NCI-H524 (cell line): ENCODE measurements at places on chromosomes 3 and 15.
A peak's percentile ranks its signal among the peaks of the same experiment; 100 is the strongest.

- DNase-seq = no peak
Measured at GRCh38 chr15:62506217-62506805, 341.2 kb upstream of the C2CD4B start.

- DNase-seq = no peak
Measured at GRCh38 chr3:160618878-160619277, 53.5 kb upstream of the KPNA4 start.

- DNase-seq = no peak
Measured at GRCh38 chr15:96472681-96473080, 142.2 kb downstream of the NR2F2 start.

DNA sequence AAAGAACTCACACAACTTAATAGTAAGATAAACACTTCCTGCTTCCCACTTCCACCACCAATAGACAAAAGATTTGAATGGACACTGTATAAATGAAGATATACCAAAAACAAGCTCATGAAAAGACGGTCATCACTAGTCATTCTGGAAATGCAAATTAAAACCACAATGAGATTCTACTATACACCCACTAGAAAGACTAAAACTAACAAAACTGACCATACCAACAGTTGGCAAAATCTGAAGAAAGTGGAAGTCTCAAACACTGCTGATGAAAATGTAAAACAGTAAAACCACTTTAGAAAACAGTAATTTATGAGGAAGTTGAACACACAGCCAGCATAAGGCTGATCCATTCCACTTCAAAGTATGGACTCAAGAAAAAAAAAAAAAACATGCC lies 35.6 kb upstream of the CD96 start:
- no peak for DNase-seq

DNA sequence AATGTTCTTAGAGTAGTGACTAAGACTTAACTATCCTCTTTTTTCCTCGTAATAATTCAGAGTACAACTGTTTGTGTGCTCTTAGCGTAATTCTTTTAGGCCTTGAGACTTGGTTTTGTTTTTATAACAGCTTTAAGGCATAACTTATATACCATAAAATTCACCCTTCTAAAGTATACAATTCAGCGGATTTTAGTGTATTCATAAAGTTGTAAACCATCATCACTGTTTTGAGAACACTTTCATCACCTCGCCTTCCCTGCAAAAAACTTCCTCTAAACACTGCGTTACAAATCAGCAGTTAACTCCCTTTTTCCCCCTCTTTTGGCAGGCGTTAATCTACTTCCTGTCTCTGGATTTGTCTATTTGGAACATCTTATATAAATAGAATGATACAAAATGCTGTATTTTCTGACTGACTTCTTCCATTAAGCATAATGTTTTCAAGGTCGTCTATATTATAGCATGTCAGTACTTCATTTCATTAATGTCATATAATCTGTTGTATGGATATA lies 18.7 kb downstream of the DNAJC13 start:
- DNase-seq = no peak

- DNase-seq = no peak
Measured at GRCh38 chr15:65092911-65093792, 16.6 kb downstream of the KBTBD13 start.

GRCh38 chr3:22098021-22098420 lies 347.0 kb upstream of the ZNF385D start:
- DNase-seq = no peak

DNA sequence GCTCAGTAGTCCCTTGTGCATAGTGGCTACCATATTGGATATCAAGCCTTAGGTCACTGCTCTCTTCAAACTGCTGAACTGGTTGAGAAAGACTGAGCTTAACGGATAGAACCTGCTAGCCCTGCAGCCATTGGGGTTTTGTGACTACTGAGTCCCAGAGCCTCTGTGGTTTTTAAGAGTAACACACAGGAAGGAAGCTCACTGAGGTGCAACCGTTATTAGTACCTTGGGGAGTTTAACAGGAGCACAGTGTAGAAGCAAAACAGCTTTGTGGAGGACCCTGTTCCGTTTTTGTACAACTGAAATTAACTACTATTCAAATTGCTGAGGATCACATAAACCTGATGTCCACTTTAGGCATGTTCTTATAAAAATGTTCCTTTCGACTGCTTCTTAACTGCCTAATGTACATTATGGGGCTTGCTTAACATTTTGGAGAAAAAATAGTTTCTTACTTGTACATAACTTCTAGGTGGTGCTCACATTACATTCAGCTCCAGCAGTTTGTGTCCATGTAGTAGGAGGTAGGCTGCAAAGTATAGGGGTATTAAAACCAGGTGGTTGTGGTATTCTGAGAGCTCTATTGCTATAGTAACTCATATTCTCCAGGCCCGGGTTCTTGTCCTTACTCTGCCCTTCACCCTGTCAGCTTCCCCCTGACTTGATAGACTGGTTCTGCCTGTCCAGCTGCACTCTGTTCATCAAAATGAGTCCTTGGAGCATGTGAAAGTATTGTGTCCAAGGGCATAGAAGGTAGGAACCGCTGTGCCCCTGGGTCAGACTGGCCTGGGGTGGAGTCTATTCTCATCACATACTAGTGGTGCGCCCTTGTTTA lies 17.3 kb downstream of the PXK start:
- no peak for DNase-seq

DNA sequence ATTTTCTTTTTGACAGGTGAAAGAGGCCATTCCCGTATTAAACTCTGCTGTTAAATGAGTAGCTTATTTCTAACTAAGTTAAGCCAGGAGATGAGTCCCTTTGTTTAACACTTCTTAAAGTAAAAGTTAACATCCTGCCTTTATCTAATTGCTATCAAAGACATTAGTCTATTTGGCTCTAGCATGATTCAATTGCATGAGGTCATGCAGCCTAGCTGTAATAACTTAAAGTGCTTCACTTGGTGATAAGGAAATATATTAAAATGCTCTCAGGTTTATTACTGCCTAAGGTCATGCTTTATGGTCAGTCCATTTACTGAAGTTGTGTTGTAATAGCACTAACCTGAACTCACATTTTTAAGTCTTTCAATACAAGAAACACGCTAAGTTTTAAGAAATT lies 82.3 kb upstream of the MLF1 start:
- peak; percentile 4 for DNase-seq

GRCh38 chr3:12372741-12373280 lies 83.9 kb downstream of the PPARG start:
- no peak for DNase-seq

DNA sequence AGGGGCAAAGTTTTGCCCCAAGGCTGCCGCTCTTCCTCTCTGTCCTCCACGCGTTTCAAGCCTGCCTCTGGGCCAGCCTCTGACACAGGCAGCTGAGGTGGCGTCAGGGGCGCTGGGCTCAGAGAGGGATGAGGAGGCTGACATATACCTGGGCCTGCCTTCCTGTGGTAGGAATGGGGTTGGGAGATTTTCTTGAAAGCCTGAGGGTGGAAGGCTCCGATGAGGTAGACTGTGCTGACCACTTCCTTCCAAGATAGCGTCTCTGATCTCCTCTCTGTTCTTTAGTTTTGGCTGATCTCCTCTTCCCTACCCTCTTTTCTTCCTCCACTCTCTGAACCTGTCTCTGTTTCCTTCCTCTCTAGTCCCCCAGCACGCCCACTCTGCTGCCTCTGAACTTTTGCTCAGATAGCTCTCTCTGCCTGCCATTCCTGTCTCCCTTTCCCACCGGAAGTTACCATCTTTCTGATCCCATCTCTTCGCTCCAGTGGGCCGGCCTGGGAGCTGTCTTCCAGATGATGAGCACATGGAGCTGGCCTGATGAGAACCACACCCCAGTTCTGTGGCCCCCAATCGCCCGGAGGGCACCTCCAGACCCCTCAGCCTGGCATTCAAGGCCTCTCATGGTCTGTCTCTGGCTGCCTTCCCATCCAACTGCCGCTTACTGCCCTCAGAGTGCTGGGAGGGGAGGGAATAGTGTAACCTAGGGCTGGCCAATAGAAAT lies 32.5 kb upstream of the LCTL start:
- DNase-seq = no peak

- peak; percentile 13 for DNase-seq
Measured at GRCh38 chr3:73143821-73144237, 82.4 kb downstream of the EBLN2 start.

GRCh38 chr3:68306571-68306970 lies 625.8 kb downstream of the TAFA4 start:
- DNase-seq = no peak

GRCh38 chr3:181623924-181624694 lies 87.6 kb upstream of the SOX2 start:
- DNase-seq = no peak

DNA sequence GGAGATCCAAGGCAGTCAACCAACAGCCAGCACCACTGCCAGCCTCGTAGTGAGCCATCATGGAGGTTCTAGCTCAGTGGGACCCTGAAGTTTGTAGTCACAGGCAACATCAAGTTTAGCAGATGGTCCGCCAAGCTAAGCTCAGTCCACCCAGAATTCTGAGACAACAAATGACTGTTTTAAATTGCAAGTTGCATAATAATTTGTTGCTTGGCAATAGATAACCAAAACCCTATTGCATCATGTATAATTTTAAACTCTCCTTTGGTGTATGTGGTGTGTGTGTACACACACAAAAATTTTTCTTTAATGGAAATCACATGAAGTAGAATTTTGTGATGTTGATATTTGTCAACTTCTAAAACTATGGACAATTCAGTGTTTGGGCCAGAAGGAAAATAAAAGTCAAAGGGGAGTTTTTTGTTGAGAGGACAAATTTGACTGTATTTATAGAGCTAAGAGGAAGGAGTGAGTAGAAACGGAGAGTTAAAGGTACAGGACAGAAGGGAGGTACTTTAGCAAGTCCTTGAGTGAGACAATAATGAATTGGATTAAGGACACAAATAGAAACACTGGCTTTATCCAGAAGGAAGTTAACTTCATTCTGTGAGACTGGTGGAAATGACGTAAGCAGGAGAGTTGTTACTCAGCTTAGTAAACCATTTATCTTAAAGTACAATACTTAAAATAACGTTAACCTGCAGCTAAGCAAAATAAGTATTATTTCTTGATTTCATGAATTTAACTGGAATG lies 83.6 kb downstream of the NCEH1 start:
- no peak for DNase-seq

DNA sequence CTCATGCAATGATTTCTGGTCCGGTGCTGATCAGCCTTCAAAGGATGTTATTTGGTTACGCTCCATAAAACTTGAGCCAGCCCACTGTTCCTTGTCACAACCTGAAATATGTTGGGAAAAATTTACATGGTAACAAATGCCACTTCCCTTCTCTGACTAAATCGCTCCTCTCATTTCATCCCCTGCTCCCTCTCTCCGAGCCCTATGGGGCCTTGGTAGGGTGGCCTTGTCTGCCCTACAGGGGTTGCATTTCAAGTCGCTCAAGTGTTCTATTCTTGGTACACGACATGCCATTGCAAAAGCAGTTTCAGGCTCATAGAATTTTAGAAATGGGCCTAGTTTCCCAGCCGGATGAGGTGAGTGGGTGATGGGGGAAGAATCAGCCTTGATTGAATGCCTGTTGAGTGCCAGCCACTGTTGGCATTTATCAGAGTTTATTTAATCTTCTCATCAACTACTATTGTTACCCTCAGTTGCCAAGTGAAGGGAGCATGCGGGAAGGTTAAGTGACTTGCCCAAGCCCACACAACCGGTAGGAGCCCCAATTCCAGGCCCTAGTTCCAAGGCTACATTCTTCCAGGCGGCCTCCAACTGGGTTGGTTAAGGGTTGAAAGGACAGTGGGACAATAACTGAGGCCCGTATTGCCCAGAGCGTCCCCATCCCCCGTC lies 961 bp upstream of the ABHD2 start:
- no peak for DNase-seq
